ENCODE measurements at places on chromosomes 1 and 21. TPM values are rescaled to one million over a fixed set of nuclear protein-coding genes. Genes with fewer than 3 reads are reported as not detected.

LTN1 gene
- 21.0 TPM for total RNA-seq

GRCh38 chr1:180252638-180253536, 22.8 kb downstream of the LHX4 start:
- no peak for DNase-seq

GRCh38 chr1:231357831-231358354, 19.8 kb downstream of the SPRTN start:
- no peak for DNase-seq

GRCh38 chr1:20837554-20838192, 50.6 kb upstream of the HP1BP3 start:
- no peak for DNase-seq

SELE gene
- not detected for total RNA-seq

DNA sequence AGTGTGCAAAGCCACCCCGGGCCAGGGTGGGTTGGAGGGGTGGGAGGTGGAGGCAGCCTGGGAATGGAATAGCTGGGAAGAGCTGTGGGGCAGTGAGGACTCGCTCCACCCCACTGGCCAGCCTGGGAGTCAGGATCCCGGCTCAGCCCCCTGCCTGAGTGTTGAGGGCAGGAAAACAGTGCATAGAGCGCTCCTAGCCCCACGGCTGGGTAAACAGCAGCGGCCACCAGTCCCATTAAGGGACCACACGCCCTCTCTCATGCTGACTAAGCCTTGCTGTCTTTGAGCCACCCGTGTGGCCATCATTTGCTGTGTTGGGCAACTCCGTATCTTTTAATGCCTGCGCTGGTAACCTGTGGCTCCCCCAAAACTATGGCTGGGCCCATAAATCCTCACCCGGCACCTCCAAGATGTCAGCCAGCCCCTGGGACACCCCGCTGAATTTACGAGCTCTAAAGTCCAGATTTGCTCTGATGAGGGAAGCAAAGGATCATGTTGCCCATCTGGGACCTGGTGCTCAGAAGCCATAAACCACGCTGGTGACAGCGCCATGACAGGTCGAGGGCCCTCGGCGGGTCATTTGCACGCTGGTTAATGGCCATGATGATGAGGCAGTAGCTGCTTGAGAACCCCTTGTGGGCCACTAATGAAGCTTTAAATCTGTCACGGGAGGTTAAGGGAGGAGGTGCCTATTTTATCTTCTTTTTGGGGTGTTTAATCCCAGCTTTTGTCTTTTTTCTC, 34.9 kb downstream of the SYF2 start:
- DNase-seq = no peak

GRCh38 chr1:41927118-41927517, 8.4 kb upstream of the HIVEP3 start:
- DNase-seq = no peak

DNA sequence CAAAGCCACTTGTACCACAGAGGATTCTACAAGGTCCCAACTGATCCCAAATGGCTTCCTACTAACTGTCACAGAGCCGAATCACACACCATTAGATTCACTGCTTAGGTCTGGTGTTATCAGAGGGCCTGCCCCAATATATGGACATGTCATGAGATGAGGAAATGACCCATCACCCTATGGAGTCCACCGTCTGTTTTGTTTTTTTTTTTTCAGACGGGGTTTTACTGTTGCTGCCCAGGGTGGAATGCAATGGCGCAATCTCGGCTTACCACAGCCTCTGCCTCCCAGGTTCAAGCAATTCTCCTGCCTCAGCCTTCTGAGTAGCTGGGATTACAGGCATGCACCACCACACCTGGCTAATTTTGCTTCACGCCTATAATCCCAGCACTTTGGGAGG, 83.8 kb upstream of the ETS2 start:
- DNase-seq = no peak

DNA sequence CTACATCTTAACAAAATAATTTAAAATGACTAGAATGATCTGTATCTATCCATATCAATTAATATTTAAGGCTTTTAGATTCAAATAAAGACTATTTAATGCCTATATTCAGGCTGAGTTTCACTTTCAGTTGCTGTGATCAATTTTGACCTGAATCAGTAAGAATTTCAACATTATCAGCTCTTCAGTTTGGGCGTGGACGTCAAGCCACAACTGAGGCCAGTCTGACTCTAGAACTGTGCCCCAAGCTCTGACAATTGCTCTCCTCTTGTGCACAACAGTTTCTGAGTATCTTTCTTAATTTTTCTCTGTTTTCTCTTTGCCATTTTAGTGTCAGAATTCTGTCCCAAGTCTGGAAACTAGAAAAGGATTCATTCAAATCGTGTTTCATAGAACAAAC, 1095.5 kb downstream of the PLA2G4A start:
- no peak for DNase-seq

DNA sequence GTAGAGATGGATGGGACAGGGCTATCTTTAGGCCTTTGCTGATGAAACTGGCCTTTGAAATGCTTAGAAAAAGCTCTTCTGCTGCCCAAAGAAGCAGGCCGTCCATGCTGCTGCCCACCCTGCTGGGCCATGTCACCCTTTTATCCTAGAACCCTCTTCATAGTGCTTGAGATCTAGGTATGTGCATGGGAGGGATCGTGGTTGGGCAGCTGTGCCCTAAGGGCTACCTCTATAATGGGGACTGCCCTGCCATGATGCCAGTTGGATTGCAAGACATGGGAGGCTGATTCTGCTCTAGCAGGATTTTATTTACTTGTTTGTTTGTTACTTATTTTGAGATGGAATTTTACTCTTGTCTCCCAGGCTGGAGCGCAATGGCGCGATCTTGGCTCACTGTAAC, 69.0 kb downstream of the HHAT start:
- no peak for DNase-seq

KIF26B gene
- 19.6 TPM for total RNA-seq

DNA sequence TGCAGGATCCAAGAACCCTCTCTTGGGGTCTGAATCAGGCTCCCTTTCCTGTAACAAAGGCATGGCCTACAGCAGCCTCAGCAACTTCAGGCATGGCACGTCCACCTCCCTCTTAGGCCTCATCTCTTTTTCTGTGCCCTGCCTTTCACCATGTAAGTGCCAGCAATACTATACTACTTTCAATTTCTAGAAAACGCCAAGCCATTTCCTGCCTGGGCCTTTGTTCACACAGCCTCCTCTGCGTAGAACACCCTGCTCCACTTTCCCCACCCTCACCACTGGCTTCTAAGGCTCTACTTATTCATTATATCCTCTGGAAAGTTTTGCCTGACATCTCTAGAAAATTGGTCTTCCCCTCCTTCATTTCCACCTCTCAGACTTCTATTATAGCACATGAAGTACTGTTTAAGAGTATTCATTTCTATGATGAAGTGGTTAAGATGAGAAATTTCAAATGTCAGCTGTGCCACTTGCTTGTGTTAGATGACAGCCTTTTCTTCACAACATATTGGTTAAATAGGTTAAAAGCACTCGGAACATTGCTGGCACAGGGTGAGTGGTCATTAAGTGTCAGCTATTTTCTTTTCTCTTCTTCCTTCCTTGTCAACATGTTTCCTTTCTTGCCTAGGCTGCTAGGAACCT, 41.6 kb upstream of the VWA5B1 start:
- DNase-seq = no peak

- DNase-seq = no peak
Measured at GRCh38 chr1:111227434-111227833, at the start of gene CHI3L2. Gene CHI3L2, plus strand, starts transcription at chr1:111227713. Its CDS starts 17 bp downstream, at chr1:111227730.

DNA sequence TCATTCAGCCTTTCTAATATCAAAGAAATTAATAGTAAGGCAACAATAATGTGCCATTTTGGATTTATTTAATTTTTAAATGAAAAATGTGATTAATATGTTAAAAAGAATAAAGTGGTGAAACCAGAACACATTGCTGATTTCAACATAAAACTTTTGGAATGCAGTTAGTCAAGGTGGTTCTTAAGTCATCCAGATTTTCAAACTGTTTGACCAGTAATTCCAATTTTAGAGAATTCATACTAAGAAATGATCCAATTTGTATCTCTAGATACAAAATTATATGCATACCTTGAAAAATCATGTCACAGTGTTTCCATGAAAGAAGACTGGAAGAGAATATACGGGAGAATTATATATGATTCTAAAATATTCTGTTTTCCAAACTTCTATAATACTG, 54.2 kb upstream of the MCOLN3 start:
- DNase-seq = no peak

CDK18 gene
- 12.1 TPM for total RNA-seq

GRCh38 chr1:52911541-52911940, 10.0 kb downstream of the ECHDC2 start:
- no peak for DNase-seq

SLC25A44 gene
- 18.2 TPM for total RNA-seq

DNA sequence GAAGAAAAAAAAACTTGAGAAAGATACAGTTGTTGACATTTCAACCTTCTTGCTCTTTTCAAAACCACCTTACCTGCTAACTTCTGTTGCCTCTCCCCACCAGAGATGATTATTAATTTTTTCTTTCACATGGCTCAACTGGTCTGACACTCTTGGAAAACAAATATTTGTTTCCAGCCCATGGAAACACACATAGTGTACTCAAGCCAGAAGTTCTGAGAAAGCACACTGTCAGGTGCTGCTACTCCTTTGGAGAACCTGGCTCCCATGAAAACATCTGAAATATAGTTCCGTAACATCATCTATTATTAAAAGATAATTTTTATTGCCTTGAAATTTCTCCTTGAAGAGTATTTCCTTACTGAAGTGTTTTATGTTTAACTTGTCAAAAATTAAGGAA, 145.0 kb upstream of the C1orf105 start:
- no peak for DNase-seq

GRCh38 chr1:200372095-200372884, 37.5 kb downstream of the ZNF281 start:
- peak; percentile 54 for DNase-seq

GRCh38 chr21:36902793-36903192, 63.7 kb downstream of the HLCS start:
- DNase-seq = no peak

DNA sequence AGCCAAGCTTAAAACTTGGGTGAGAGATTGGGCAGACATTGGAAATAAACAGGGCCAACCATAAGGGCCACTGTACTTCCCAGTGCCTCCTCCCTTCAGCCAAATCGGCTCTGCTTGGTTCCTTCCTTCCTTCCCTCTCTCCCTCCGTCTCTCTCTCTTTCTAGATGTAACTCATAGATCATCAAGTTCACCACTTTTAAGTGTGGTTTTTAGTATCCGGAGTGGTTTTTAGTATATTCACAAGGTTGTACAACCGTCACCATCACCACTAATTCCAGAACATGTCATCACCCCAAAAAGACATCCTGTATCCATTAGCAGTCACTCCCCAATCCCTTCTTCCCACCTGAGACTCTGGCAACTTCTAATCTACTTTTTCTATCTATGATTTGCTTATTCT, 51.0 kb downstream of the MYSM1 start:
- no peak for DNase-seq

DNA sequence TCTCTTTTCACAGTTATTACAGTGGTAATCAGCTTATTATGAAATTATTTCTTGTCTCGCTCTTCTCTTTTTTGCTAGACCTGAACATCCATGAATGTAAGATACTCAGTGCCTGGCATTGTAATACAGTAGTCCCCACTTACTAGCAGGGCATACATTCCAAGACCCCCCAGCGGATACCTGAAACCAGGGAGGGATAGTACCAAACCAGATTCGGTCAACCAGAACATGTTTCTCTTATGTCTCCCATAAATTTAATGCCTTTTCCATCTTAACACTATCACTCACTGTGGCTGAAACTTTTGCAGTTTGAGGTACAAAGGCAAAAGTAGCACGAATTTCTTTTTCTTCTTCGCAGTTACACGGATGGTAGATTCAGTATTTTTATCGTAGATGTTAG, 24.6 kb upstream of the B3GALT2 start:
- no peak for DNase-seq

SH3D21 gene
- 1.9 TPM for total RNA-seq

ANKRD65 gene
- 1.4 TPM for total RNA-seq

- no peak for DNase-seq
Measured at GRCh38 chr1:114764689-114765088, 6.9 kb upstream of the CSDE1 start.

C8B gene
- not detected for total RNA-seq

GRCh38 chr21:33492571-33492970, 1.1 kb upstream of the DNAJC28 start:
- no peak for DNase-seq

DNA sequence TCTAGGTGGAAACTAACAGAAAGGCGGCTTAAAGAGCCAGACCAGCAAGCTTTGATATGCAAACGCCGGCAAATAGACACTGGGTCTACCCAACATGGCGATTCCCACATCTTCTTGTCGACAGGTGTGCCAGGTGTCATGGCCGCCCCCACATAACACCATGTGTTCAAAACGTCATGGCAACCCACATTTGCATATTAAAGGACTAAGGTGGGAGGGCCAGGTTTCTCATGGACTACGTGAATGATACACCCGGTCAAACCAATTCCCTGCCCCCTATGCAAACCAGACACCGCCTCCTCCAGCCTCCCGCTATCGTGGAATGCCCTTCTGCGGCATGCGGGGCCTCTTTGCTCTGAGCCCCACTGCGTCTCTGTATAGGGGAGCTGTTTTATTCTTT, 41.3 kb downstream of the ICOSLG start:
- no peak for DNase-seq

F11R gene
- 87.0 TPM for total RNA-seq

CAPN9 gene
- total RNA-seq = 0.04 TPM

SRSF10 gene
- total RNA-seq = 83.7 TPM

GRCh38 chr1:51618715-51619114, 1.8 kb downstream of the OSBPL9 start:
- no peak for DNase-seq

GRCh38 chr1:28812669-28813468, 899 bp downstream of the OPRD1 start:
- DNase-seq = no peak

DMBX1 gene
- not detected for total RNA-seq

GRCh38 chr1:70977575-70977974, 70.0 kb downstream of the PTGER3 start:
- DNase-seq = no peak

DNA sequence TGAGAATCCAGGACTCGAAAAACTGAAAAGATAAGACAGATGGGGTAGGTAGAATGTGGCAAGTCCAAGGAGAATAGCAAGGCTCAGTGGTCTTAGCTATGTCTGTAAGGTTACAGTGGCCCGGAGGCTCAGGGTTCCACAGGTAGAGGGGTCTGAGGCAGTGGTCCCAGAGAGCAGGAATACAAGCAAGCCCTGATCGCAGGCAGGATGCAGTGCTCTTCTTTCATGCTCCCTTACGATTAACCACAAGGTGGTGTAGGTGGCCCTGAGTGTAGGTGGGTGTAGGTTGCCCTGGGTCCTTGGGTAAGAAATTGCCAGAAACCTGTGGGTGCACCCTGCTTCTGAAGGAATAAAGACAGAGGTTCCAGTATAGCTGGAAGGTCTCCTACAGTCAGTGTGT, 99.1 kb upstream of the RAB3GAP2 start:
- no peak for DNase-seq

CROCC gene
- 26.2 TPM for total RNA-seq

- no peak for DNase-seq
Measured at GRCh38 chr1:16134066-16134801, 21.6 kb downstream of the EPHA2 start.

- no peak for DNase-seq
Measured at GRCh38 chr1:225435957-225436392, 8.1 kb upstream of the LBR start.
